Fibroblast of villous mesenchyme (primary cell): ENCODE measurements at places on chromosomes 11 and 22. TPM values are rescaled to one million over a fixed set of nuclear protein-coding genes. Genes with fewer than 3 reads are reported as not detected.

Gene OR52A1
- total RNA-seq: not detected in 2 replicates

Gene PPP2R5B
- 11.6 and 14.2 TPM in 2 replicates for total RNA-seq

Gene RBMXL2
- total RNA-seq: under 0.01 TPM in 1 of 2 replicates, not detected in the other

Gene DNAJC24
- 17.4 and 25.0 TPM in 2 replicates for total RNA-seq

Gene TTC36
- total RNA-seq: 0.97 and 1.7 TPM in 2 replicates

DNA sequence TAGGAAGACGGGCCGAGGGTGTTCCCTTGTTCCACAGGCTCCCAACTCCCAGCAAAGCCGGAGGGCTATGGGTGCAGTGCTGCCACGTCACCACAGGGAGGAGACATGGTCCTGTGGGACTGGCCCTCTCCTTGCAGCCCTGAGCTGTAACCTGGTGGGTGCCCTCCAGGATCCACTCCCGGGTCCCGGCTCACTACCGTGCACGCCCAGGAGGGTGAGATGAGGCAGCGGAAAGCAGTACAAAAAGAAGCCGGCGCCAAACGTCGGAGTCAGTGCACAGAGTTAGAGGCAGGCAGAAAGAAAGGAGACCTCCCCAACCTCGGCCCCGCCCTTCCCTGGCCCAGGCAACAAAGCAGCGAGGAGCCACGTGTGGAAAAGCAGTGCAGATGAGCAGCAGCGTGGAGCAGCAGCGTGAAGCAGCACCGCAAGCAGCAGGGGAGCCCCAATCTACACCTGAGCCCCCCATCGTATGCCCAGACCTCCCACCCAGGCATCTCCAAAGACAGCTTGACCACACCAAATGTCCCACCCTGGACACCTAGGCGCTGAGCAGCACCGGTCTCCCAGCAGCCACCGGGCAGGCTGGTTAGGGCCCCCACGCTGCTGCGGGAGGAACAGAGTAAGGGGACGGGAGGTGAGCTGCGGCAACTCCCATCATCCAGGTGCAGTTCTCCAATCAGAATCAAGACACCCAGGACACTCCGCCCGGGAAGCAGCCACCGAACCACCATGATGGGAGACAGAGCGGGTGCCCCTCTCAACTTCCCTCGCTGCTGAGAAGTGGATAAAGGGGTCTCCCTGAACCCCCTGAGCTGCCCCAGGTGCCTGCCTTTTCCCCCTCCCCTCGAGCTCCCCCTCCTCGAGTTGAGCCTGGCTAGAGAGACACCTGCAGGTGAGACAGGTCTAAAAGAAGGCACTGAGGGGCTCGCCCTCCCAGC is 28.8 kb downstream of the IGSF9B start:
- peak; percentile 53 for DNase-seq

DNA sequence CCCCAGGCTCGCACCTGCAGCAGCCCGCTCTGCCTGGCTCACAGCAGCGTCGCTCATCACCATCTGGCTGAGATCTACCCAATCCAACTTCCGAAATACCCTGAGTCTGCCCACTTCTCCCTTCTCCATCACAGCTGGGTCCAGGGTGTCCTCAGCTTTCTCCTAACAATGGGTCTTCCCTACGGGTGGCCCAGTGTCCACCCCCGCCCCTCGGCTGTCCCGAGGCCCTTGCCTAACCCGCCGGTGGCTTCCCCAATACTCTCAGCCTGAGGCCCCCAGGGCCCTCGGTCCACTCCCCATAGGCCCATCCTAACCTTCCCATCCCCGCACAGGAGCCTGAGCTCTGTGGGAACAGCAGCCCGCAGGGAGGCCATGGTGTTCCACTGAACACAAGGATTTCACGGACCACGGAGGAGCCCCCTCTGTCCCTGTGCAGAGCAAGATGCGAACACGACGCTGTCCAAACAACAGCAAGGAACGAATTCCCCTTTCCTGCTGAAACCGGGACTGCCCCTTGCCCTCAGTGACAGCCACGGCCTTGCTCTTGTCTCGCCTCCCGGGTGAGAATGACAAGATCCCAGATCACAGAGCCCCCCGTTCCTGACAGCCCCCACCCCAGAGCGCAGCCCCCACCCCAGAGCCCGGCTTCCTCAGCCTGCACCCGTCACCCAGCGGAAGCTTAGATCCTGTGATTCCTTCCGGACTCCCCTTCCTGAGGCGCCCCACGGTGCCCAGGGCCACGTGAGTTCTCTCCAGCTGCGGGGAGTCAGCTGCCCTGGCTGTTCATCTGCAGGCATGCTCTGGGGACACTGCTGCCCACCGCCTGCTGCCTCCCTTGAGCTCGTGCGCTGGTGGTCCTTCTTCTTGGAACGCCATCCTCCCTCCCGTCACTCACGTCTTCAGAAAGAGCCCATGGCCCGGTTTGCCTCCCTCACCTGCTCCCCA is 48.8 kb upstream of the CARS1 start:
- DNase-seq: no peak

DNA sequence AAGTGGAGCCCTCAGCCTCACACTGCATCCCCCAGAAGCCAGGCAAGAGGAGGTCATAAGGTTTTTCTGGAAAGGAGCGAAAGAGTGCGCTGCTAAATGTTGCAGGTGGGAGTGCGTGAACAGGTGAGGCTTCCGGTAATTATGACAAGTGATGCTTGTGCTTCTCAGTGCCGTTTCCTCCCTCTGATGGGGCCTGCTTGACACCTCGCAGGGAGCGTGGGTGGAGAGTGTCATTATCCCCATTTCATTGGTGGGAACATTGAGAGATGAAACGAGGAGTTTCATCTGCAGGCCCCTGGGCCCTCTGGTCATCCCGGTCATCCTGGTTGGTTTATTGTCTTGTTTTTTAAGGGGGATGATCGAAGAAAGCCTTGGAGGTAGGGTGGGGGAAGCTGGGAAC is 57.5 kb downstream of the BCR start:
- no peak for DNase-seq

- no peak for DNase-seq
Observed at GRCh38 chr11:68692115-68692514, 7.8 kb downstream of the GAL start.

GRCh38 chr22:39173787-39174497 is 21.5 kb upstream of the CBX7 start:
- DNase-seq: no peak

GRCh38 chr22:30170129-30170528 is 76.4 kb downstream of the LIF start:
- no peak for DNase-seq

DNA sequence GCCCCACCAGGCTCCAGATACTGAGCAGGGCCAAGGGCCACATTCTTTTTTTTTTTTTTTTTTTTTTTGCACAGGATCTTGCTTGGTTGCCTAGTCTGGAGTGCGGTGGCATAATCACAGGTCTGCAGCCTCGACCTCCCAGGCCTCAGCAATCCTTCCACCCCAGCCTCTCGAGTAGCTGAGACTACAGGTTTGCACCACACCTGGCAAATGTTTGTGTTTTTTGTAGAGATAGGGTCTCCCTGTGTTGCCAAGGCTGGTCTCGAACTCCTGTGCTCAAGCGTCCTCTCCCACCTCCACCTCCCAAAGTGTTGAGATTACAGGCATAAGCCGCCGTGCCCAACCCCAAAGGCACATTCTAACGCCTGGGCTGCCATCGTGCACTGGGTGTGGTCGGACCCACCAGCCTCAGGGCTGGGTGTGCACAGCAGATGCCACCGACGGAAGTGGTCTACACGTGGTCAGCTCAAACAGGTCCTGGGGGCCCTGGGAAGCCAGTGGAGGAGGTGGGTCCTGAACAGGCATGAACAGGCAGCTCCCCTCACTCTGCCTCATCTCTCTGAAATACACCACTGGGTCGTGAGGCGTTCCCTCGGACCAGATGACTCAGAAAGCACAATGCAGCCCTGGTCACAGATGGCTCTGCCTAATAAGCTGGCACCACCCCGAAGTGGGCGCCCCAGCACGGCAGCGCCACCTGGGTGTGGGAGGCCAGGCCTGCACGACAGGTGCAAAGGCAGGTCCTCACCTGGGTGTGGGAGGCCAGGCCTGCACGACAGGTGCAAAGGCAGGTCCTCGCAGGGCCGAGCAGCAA is 5.1 kb upstream of the B4GALNT4 start:
- no peak for DNase-seq

DNA sequence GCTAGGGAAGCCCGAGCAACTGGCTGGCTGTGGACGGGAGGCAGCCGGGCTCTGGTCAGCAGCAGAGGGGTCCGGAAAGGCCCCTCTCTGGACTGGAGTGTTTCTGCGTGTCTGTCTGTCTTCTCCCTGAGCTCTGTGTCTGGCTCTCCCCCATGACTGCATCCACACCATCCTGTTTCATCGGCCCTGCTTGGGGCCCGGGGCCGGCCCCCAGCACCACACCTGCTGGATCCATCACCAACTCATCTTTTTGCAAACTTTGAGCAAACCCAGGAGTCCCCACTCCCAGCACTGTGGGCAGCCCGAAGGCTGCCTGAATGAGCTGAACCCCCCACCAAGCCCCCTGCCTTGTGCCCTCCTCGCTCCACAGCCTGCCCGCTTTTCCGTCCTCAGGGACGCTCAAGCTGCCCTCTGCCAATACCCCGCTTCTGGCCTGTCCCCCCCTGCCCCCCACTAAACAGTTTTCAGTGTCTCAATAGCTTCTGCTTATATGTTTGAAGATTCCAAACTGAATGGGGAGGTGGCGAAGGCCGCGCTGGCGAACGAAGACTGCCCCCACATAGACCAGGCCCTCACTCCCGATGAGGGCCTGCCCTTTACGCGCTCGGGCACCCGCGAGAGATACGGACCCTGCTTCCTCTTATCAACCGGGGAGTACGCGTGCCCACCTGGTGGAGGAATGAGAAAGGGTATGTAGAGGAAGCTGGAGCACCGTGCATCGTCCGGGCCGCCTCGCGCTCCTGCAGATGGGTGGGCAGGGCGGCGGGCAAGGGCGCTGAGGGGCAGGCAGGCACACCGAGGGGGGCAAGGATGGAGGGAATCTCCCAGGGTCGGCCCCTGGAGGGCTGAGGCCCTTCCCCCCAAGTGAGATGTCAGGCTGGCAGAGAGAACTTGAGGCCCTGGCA is 44.6 kb downstream of the KCNC1 start:
- no peak for DNase-seq

DNA sequence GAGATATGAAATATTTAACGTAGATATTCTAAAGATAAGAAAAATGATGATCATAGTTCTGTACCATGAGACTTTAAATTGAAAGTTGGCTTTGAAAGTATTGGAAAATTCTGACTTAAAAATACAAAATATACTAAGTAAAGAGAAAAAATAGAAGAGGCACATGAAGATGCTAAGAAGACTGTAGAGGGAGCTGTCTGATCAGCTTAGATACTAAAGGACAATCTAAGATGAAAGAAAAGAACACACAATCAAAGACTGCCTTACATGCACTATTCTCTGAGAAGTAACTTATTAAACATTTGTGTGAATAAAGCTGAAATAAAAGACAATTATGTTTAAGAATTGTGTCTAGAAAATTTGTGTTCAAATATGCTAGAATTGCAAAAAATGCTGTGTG is 55.1 kb downstream of the RBMXL2 start:
- peak; percentile 34 for DNase-seq

- DNase-seq: no peak
Observed at GRCh38 chr11:44555031-44555800, 10.2 kb upstream of the CD82 start.

- no peak for DNase-seq
Observed at GRCh38 chr22:35209203-35209602, 48.1 kb upstream of the HMGXB4 start.

- no peak for DNase-seq
Observed at GRCh38 chr11:132336781-132337535, 966.5 kb downstream of the NTM start.

GRCh38 chr22:35638410-35638809 is 9.8 kb upstream of the APOL6 start:
- peak; percentile 94 for DNase-seq

DNA sequence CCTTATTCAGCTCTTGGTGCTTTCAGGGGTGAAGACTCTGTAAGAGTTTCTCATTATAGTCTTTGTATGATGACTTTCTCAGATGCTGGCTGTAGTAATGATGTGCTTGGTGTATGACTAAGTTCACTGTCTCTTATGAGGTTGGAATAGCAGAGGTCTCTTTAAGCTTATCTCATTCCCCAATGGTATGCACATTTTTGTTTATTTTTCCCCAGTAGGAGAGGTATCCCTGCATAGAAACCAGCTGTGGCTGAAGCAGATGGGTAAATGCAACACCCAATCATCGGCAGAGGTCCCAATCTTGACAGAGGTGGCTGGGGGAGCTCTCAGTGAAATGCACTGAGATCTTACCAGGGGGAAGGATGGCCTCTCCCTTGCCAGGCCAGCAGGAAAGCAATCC is 34.6 kb downstream of the BBOX1 start:
- DNase-seq: peak; percentile 82

DNA sequence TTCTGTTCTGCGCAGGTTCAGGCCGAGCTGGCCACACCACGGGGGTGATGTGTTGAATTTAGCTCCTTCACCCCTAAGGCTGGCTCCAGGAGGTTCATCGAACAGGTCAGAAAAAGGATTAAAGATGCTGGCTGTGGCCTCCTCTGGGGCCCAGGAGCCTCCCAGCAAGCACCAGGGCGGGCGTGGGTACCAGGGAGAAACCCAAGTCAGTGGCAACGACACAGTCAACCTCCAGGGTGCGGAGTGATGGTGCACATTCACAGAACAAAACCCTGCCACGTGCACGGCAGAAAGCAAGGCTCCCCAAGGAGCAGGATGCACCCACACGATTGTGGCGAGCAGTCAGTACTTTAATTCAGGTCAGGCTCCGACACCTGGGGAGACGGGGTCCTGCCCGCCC is 10.8 kb downstream of the C11orf24 start:
- DNase-seq: no peak

- DNase-seq: no peak
Observed at GRCh38 chr11:61295596-61295926, 445 bp upstream of the VWCE start.

GRCh38 chr11:134276396-134277182 is 410 bp downstream of the GLB1L3 start:
- DNase-seq: no peak

DNA sequence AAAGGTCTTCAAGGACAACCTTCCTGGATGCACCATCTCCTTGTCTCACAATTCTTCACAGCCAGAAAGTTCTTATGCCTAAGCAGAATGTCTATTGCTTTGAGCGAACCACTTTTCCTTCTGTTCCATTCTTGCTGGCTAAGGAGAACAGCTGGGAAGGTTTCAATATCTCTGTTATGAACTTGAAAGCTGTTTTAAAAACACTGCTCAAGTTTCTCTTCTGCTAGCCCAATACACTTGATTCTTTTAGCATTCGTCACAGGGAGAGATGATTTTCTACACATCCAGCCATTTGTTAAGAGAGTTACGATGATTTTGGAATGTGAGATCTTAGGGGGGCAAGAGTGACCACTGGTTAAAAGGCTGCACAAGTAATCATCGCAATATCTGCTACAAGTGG is 249.3 kb downstream of the KIRREL3 start:
- peak; percentile 30 for DNase-seq

DNA sequence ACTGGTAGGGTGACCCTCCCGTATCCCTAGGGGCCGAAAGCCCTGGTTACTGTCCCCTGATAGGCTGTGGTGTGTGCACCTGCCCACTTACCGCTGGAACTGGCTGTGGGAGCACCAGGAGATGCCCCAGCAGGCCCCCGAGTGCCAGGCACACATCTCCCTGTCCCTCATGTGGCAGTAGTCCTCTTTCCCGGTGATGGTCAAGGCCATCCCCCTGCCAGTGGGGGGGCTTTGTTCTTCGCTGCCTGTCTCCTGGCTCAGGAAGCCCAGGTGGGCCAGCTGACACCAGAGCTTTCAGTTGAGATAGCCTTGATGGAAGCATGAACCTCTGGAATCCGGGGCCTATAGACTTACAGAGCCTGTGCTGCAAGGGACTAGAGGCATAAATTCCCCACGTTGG is 100.5 kb downstream of the MPPED1 start:
- no peak for DNase-seq

GRCh38 chr11:129804012-129804411 is 11.6 kb upstream of the TMEM45B start:
- DNase-seq: no peak
